Mesothelial cell of epicardium (in vitro differentiated cells): ENCODE measurements at places on chromosomes 7 and 10.
A peak's percentile ranks its signal among the peaks of the same experiment; 100 is the strongest.

GRCh38 chr10:86957471-86958115 is at the start of gene MMRN2:
MMRN2 (minus strand) TSS chr10:86957615; CDS start chr10:86957541, 74 bp downstream.
- no peak for DNase-seq

GRCh38 chr7:92833766-92834506 is 2.4 kb downstream of the CDK6 start:
- peak; percentile 72 for DNase-seq

DNA sequence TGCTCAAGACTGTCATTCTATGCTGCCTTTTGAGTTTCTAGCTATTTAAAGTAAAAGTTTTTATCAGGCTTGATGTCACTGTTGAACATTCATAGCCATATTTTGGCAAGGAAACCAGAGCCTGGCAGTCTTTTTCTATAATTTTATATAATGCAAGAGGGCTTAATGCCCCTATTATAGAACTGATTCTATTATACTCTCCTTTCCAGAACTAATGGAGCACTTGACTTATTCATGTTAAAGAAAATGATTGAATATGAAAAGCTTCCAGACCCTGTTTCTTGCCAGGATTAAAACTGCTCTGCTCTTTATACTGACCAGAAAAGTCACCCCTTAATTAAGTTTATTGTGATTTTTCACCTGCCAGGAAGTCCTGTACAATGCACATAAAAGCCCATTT is 337.6 kb upstream of the CHRM2 start:
- DNase-seq, result no peak

DNA sequence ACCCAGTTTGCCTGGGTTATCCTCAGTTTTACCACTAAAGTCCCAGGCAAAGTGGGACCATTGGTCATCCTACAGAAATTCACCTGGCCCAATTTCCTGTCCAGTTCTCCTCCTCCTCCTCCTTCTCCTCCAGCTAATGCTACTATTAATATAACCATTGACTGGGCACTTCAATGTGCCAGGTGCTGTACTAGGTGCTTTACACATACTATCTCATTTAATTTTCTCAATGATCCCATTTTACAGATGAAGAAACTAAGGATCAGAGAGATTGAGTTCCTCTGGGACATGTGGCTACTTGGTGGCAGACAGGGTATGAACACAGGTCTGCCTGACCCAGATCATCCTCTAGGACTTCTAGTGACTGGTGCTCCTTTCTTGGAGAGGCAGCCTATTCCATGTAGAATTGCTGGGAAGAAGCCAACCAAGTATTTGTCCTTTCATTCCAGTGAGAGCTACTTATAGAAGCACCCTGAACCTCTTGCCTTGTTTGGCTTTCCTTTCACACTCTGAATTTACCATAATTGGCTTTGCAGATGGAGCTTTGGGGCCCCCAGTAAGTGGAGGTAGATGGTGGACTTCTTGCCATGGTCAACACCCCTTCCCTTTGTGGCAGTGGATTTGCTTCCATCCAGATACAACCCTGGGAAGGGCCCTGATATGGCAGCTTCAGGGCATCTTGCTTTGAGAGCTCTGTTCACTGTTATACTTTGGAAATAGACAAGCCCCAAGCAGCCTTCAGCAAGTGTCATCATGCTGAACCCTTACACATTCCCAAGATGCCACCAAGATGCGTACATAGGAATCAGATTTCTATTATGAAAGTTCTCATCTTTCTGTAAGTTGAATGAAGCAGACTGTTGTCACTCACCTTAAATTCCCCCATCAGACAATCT is 78.7 kb downstream of the MYOF start:
- DNase-seq, result no peak

- DNase-seq, result no peak
Measured at GRCh38 chr10:372566-372965, 237.3 kb downstream of the ZMYND11 start.

GRCh38 chr7:23664122-23664521 is 15.9 kb upstream of the FAM221A start:
- DNase-seq, result no peak

- DNase-seq, result no peak
Measured at GRCh38 chr10:17835688-17836087, 26.5 kb downstream of the MRC1 start.

GRCh38 chr10:21285207-21285606 is 240.3 kb downstream of the SKIDA1 start:
- no peak for DNase-seq

- DNase-seq, result no peak
Measured at GRCh38 chr7:74272305-74273038, 16.7 kb upstream of the CLIP2 start.

GRCh38 chr7:22184549-22185199 is 172.3 kb downstream of the RAPGEF5 start:
- DNase-seq, result no peak

DNA sequence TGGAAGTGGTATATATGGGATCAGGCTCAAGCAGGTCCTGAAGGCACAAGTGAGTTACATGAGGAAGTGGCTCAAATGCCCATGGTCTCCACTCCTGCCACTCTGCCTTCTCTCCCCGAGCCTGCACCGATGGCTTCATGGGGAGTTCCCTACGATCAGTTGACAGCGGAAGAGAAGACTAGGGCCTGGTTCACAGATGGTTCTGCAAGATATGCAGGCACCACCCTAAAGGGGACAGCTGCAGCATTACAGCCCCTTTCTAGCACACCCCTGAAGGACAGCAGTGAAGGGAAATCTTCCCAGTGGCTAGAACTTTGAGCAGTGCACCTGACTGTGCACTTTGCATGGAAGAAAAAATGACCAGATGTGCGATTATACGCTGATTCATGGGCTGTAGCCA is 95.3 kb downstream of the HOXA1 start:
- no peak for DNase-seq

DNA sequence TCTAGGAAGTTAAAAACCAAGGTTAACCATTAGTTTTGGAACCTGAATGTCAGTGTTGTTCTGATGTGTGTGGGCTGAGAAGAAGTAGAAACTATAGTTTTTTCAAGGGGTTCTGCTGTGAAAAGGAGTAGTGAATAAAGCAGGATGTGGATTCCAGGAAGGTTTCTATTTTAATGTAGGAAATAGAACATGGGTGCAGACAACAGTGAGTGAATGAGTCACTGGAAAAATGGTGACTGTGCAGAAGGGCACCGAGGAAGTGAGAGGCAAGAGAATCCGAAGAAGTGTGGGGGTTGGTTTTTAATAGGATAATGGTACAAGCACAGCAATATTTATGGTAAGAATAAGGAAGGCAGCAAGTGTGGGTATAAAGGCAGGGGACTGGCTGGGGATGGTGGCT is 120.4 kb downstream of the ARHGAP21 start:
- no peak for DNase-seq

DNA sequence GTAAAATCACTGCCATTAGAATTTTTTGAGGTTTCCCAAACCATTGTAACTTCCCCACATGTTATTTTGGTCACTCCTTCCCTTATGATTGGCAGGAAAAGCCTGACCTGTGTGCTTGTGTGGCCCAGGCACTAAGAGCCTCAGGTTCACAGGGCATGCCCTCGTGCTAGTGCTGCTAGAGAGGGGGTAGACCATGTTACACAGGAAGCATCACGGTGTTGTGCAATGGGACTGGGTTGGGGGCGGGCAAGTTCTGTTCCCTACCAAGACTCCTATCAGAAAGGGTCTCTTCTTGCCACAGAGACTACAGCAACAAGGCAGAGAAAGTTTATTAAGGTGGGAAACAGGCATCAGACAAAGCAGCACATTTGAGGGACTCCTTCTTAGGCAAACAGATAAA is 32.2 kb downstream of the LSM5 start:
- no peak for DNase-seq

DNA sequence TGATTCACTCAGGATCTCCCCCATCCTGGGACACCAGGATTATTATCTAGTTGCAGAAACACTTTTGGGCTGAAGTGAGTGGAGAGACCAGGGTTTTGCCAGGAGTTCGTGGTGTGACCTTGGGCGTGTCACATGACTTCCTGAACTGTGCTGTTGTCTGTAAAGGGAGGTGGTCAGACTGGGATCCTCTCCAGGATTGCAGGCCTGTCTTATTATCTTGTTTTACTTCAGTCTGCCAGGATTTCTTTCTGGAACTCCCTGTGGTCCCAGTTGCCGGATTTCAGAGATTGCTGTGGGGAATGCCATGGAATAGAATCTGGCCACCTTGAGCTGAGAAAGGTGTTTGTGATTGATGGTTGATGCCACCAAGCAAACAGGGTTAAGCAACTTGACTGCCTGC is 35.8 kb downstream of the CRCP start:
- DNase-seq, result no peak

DNA sequence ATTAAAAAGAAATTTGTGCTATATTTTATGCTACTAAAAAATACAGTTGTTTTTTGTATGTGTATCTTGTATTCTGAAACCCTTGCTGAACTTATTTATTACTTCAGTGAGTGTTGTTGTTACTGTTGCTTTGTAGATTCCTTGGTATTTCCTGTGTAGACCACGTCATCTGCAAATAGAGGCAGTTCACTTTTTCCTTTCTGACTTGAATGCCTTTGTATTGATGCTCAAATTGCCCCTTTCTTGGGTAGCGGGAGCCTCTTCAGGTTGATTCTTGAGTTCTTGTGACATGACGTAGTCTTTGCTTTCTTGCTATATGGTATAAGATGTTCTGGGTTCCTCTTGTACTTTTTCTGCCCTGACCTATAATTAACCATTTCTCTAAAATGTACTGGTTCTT is 504.1 kb downstream of the SDK1 start:
- no peak for DNase-seq

GRCh38 chr7:121342631-121343030 is 13.8 kb downstream of the WNT16 start:
- DNase-seq, result no peak

GRCh38 chr7:78379148-78379547 is 580.6 kb downstream of the PHTF2 start:
- DNase-seq, result no peak

DNA sequence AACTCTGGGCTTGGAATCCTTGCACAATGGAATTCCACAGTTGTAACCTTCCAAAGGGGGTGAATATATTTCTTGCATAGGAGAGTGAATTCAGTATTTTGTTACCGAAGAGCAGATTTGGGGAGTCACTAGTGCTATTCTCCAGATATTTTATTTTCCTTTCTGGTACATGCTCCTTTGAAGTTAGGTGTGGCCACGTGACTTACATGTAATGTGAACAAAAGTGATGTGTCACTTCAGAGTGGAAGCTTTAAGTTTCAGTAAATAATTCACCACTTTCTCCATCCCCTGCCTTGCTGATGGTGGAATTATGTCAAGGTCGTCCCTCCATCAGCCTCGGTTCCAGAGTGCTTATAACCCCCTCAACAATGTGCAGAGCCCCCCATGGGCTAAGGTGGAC is 25.3 kb downstream of the ASNS start:
- DNase-seq, result no peak

DNA sequence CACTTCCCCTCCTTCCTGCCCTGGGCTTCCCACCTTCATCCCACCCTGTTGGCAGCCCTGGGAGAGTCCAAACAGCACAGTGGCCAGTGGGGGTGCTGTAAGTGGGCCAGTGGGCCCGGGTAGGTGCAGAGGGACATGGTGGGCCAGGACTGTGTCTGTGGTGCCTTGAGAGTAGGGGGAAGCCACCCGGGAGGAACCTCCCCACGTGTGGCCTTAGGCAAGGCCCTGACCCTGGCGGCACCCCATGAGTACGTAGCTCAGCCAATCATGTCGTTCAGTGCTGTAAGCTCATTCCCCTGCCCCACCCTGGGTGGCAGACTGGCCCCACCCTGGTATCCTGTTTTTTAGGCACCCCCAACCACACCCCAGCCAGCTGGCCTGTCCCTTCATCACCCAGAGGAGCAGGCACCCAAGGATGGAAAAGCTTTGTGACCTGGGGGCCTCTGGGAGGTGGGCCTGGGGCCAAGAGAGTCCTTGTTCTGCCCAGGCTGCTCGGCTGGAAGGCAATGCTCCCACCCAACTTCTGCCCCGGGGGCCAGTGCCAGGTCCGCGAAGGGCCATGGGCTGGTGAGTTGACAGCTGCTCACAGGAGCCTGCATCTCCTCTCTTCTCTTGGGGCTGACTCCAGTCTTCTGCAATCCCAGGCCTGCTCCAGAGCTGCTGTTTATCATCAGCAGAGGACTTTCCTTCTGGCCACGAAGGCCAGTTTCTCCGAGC is 41.6 kb downstream of the TSPAN15 start:
- no peak for DNase-seq

DNA sequence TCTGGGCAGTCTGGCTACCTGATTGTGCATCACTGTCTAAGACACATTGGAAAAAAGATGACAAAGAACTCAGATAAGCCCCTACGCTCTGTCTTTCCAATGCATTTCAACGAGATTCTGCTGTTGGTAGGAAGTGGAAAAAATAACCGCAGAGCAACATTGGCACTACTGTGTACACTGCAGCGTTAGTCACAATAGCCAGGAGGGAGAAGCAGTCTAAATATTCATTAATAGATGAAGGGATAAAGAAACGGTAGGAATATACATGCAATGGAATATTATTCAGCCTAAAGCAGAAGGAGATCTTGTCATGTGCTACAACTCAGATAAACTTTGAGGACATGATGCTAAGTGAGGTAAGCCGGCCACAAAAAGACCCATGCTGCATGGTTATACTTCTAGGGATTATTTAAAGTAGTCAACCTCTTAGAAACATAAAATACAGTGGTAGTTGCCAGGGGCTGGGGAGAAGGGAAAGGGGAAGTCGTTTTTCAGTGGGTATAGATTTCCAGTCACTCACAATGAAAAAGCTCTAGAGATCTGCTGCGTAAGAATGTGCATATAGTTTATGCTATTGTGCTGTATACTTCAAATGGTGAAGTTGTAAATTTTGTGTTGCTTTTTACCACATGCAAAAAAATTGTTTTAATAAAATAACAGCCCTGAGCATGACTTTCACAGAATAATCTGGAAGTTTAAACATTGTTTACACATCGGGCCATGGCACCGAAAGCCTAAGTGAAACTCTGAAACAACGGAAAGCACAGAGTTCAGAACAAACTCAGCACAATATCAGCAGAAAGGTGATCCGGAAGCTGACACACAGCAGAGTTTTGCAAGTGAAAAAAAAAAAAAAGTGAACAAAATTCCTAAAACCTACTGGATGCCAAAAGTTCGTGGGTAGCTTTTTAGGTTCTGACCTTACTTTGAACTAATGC is 40.1 kb downstream of the ELMO1 start:
- DNase-seq, result no peak

DNA sequence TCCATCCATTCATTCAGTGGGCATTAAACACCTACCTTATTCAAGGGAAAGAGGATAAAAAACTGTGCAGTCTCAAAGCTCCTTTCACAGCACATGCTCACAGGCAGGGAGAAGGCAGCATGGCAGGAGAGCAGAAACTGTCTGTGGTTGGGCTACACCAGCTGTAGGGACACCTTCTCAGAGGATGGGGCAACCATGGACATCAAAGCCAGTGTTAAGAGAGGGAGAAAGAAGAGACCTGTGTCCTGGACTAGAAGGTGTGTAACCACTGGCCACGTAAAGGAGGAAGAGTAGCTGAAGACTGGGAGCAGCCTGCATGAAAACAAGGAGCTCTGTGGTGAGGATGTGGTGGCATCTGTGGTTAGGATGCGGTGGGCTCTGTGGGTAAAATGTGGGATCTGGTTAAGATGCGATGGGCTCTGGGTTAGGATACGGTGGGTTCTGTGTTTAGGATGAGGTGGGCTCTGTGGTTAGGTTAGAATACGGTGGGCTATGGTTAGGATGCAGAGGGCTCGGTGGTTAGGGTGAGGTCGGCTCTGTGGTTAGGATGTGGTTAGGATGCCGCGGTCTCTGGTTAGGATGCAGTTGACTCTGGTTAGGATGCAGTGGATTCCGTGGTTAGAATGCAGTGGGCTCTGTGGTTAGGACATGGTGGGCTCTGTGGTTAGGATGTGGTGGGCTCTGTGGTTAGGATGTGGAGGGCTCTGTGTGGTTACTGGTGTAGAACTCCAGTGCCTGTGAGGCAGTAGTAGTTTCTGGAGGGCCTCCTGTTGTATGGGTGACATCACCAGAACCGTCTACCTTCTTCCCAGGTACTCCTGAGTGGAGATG is 197.6 kb downstream of the WDR37 start:
- DNase-seq, result no peak

- no peak for DNase-seq
Measured at GRCh38 chr10:48496831-48497779, 107.8 kb downstream of the ARHGAP22 start.
